ENCODE measurements at places on chromosomes 13 and 19.
A peak's percentile ranks its signal among the peaks of the same experiment; 100 is the strongest.

DNA sequence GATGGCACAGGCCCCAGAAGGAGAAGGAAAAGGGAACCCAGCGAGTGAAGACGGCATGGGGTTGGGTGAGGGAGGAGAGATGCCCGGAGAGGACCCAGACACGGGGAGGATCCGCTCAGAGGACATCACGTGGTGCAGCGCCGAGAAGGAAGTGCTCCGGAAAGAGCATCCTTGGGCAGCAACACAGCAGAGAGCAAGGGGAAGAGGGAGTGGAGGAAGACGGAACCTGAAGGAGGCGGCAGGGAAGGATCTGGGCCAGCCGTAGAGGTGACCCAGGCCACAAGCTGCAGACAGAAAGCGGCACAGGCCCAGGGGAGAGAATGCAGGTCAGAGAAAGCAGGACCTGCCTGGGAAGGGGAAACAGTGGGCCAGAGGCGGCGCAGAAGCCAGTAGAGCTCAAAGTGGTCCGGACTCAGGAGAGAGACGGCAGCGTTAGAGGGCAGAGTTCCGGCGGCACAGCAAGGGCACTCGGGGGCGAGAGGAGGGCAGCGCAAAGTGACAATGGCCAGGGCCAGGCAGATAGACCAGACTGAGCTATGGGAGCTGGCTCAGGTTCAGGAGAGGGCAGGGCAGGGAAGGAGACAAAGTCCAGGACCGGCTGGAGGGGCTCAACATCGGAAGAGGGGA lies 1.1 kb downstream of the PPP1R12C start:
- DNase-seq: no peak

DNA sequence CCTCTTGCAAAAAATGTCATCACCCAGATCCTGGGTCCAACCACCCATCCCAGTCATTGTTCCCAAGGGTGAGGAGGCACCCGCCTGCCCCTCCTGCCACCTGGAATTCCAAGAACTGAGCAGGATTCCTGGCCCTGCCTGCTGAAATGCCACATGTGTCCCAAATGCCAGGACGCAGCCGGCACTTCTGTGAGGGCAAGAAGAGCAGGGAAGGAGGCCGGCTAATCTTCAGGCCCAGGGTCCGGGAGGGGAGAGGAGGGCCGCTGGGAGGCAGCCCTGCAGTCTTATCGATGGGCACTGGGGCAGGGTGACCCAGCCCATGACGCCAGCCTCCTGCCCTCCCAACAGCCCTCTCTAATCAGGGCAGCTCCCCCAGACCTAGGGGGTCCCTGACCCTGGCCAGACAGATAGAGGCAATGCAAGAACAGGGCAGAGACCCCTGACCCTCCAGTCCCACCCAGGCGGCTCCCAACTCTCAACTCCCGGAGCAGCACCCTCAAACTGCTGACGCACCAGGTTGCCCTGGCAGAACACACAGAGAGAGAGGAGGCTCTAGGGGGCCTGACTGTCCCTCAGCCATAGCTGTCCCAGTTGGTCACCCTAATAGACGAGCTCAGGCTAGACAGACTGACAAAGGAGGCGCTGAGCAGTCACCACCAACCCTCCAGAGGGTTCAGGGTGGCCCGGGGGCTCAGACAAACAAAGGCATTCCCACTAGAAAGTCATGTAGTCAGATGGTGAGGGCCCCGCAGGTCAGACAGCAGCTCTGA lies 1.5 kb downstream of the MFSD12 start:
- DNase-seq: no peak

DNA sequence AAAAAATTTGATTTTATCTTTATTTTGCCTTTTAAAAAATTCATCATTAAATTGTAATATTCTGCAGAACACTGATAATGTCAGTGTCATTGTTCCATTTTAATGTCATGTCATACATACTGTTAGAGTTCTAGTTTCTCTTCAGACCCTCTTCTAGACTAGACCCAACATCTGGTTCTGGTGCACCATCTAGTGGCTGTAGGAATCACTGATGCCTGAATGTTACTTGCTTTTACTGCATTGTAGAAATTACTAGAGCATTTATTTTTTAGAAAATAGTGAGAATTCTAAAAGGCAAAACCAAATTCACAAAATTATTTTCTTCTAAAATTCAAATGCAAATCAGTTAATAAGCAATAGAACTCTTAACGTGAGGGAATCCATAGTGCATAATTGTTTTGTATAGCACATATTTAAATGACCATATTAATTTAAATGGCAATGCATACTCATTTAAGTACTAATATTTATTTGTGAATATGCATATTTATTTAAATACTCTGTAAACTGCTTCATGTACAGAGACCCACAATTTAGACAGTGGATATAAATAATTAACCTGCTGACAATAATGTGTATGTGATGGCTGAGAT lies 425.7 kb downstream of the KLF12 start:
- DNase-seq: peak; percentile 60

DNA sequence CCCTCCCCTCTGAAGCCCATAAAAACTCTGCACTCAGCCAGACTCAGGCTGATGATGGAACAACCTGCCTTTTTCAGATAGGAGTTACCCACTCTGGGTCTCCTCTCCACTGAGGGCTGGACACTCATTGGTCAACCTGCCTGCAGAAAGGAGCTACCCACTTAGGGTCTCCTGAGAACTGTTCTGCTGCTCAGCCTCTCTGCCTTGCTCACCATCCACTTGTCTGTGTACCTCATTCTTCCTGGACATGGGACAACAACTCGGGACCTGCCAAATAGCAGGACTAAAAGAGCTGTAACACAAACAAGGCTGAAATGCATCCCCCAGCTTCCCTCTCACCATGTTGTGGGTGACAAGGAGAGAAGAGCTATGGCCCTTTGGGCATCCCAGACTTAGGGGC lies 18.4 kb upstream of the RCBTB2 start:
- no peak for DNase-seq

- DNase-seq: peak; percentile 71
Measured at GRCh38 chr19:17234911-17235299, 8.9 kb downstream of the OCEL1 start.

- peak; percentile 84 for DNase-seq
Measured at GRCh38 chr19:5293612-5294378, 46.8 kb downstream of the PTPRS start.

GRCh38 chr19:48255376-48256303 lies at the start of gene CARD8:
Gene CARD8, minus strand, starts transcription at chr19:48255912. Its CDS starts 14,892 bp downstream, at chr19:48241020.
- DNase-seq: peak; percentile 79

DNA sequence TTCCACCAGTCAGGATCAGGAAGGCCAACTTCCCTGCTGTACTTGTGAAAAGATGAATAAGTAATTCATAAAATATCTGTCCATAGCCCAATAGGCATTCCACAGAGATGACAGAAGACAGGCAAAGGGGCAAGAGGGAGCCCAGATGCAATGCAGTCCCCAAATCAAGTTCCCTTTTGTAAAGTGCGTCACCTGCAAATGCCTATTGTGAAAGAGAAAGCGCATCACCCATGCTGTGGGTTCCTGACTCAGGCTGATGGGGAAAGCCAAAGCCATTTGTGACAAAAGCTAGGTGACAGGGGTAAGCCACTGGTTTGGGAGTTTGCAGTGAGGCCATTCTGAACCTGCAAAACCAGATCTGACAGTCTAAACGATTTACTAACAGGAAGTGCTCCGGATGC lies 157.5 kb upstream of the ZNF536 start:
- DNase-seq: no peak

GRCh38 chr13:39296193-39296592 lies 257.9 kb downstream of the NHLRC3 start:
- DNase-seq: no peak

DNA sequence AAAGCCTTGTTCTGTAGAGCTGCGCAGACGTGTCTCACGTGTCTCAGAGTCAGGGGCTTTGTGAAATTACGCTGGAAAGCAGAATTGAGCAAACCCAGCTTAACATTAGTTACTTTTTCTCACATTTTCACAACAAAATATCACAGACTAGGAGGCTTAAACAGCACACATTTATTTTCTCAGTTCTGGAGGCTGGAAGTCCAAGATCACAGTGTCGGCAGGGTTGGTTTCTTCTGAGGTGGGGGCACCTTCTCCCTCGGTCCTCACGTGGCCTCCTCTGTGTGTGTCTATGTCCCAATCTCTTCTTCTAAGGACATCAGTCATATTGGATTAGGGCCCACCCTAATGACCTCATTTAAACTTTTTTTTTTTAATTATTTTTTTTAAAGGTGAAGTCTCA lies 4.7 kb upstream of the EIF3G start:
- DNase-seq: no peak

GRCh38 chr13:45133396-45134118 lies 13.2 kb downstream of the GTF2F2 start:
- DNase-seq: no peak

DNA sequence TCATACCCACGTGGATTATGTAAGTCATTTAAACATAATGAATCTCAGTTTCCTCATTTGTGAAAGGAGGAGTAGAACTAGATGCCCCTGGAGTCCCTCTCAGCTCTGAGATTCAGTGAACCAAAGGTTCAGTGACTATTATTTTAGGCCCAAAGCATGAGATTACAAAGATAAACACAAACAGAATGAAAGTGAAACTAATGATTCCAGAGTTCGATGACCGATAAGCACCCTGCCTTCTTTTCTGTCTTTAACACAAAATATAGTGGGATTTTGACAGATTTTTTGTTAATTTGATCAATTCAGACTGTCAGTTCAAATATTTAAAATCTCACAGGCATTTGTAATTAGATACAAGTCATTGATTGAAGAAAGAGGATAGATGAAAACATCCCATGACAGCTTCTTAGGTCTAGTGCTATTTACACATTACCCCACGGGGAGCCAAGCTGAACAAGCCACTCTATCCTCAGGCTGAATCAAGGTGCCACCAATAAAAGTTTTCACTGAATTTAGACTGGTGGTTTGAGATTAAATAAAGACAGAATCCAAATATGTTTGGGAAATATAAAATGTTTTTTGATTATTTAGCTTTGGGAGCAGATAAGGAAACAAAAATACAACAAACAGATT lies 64.6 kb upstream of the RAP2A start:
- no peak for DNase-seq

- no peak for DNase-seq
Measured at GRCh38 chr19:23505738-23506137, 110.5 kb upstream of the ZNF91 start.

GRCh38 chr19:17455308-17456123 lies 5.2 kb downstream of the NXNL1 start:
- no peak for DNase-seq

DNA sequence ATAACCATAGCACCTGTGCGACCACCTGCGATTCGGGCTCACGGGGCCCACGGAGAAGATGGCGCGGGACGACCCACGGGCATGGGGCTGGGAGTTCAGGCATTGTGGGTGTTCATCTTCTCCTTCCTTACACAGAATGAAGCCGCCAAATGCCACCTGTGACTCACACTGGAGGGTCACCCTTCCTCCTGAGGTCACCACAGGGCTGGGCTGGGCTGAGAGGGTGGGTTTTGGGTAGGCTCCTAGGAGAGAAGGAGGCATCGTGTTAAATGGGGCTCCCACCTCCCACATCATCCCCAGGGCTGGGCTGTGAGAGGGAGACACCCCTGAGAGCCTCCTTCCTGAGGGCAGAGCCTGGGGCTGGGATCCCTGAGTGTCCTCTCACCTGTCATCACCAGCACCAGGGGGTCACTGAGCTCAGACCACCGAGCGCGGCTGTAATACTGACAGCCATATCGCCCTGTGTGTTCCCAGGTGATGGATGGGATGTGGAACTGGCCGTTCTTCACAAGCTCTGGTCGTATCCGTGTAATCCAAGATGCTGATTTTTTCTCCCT lies 1.4 kb downstream of the LILRB2 start:
- DNase-seq: no peak

DNA sequence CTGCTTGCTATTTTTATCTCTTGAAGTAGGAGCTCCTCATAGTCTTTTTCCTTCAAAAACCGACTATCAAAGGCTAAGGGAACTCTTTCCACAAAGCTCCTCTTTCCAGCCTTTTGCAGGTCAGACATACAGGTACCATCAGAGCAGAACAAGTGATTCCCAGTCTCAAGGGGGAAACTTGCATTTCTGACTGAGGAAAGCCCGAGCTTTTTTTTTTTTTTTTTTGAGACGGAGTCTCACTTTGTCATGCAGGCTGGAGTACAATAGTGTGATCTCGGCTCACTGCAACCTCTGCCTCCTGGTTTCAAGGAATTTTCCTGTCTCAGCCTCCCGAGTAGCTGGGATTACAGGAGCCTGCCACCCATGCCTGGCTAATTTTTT lies 32.0 kb downstream of the RUBCNL start:
- DNase-seq: no peak

DNA sequence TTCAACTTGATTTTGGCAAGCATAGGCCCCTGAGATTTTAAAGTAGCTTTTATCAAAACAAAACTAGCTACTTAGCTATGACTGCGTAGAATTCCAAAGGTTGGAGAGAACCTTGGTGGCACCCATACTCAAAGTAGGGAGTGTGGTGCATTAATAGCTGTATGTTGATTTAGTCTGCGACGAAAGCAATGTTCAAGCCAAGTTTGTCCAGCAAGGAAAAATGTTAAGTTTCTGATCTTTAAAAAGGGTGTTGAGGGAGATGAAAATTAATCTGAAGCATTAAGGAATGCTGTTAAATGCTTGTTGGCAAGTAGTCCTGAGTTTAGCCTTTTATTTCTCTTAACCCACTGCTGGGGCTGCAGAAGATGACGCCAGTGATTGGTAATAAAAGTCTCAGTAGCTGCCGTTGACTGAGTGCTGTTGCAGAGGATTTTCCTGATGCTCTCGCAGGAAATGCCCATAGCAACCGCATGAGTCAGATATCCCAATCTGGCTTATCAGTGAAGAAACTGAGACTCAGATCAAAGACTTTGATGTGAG lies 75.9 kb upstream of the RNF113B start:
- DNase-seq: no peak

DNA sequence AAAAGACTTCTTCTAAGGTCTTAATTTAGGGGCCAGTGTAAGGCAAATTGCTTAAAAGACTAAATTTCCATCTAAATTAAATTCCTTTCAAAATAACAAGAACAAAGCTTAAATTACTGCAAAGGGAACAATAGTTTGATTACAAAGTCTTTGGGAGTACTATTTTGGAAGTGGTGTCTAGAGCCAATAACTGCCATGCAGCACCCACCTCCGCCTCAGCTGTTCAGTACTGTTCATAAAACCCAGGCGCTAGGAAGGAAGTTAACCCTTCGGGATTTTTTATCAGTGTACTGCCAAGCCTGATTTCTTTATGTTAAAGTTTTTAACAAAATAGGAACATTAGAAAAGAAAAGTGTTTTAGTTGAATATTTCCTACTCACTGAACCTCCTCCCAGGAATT lies 210.1 kb downstream of the LIG4 start:
- DNase-seq: no peak

- DNase-seq: peak; percentile 63
Measured at GRCh38 chr19:55440411-55441105, 2.5 kb downstream of the SHISA7 start.

- no peak for DNase-seq
Measured at GRCh38 chr13:107234319-107235073, 666.6 kb upstream of the ARGLU1 start.

DNA sequence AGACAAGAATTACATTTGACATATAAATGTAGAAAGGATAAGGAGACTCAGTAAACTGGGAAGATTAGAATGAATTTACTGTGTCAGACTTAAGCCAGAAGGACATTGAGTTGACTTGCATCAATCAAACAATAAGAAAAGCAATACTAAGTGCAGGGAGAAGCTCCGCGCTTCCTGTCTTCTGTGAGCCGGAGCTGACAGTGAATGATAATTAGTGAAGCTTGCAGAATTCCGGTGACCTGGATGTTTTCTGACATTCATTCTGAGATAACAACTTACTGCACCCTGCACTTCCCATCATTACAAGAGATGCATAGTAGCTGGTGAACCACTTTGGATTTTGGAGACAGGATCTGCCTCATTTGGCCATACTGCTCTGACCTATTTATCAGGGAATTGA lies 469.2 kb upstream of the PCDH20 start:
- no peak for DNase-seq

- DNase-seq: no peak
Measured at GRCh38 chr19:38759590-38760003, 13.7 kb downstream of the LGALS7 start.
